ENCODE measurements at places on chromosomes 16 and 17.

- no peak for DNase-seq
Measured at GRCh38 chr16:78034530-78034929, 12.2 kb downstream of the CLEC3A start.

- no peak for DNase-seq
Measured at GRCh38 chr17:33164169-33164881, 128.8 kb downstream of the ASIC2 start.

DNA sequence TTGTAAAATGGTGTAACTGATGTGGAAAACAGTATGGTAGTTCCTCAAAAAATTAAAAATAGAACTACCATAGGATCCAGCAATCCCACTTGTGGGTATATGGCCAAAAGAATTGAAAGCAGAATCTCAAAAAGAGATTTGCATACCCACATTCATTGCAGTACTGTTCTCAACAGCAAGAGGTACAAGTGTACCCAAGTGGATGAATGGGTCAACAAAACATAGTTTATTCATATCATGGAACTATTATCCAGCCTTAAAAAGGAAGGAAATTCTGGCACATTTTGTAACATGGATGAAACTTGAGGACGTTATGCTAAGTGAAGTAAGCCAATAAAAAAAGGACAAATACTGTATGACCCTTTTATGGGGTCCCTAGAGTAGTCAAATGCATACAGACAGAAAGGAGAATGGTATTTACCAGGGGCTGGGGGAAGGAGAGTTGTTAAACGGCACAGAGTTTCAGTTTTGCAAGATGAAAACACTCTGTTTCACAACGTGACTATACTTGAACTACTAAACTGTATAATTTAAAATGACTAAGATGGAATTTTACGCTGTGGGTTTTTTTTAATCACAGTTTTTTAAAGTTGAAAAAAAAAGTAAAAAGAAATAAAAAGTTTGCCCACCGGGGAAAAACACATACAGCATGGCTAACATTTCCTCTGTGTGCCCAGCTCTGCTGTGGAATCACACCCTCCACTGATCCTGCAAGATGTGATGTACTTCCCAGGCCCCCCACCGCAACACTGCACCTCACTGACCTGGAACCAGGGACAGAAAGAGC is 6.1 kb downstream of the TVP23A start:
- no peak for DNase-seq

- DNase-seq = no peak
Measured at GRCh38 chr17:57032343-57032742, 52.7 kb upstream of the AKAP1 start.

DNA sequence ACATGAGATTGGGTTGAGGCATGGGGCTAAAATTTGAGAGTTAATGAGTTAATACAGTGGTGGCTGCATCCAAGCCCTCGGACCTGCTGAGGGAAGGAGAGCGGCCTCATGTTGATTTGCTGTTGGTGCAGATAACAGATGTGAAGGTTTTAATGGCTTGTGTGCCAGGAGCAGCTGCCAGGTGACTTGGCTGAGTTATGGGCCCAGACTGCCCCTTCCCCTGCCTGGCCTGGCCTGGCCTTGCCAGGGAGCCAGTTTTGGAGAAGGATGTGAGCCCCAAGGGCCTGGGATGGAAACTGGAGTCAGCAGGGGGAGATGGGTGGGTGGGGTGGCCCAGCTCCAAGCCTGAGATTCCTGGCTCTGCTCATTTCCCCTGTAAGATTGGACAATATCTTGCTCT is 230.1 kb downstream of the CBLN1 start:
- no peak for DNase-seq

DNA sequence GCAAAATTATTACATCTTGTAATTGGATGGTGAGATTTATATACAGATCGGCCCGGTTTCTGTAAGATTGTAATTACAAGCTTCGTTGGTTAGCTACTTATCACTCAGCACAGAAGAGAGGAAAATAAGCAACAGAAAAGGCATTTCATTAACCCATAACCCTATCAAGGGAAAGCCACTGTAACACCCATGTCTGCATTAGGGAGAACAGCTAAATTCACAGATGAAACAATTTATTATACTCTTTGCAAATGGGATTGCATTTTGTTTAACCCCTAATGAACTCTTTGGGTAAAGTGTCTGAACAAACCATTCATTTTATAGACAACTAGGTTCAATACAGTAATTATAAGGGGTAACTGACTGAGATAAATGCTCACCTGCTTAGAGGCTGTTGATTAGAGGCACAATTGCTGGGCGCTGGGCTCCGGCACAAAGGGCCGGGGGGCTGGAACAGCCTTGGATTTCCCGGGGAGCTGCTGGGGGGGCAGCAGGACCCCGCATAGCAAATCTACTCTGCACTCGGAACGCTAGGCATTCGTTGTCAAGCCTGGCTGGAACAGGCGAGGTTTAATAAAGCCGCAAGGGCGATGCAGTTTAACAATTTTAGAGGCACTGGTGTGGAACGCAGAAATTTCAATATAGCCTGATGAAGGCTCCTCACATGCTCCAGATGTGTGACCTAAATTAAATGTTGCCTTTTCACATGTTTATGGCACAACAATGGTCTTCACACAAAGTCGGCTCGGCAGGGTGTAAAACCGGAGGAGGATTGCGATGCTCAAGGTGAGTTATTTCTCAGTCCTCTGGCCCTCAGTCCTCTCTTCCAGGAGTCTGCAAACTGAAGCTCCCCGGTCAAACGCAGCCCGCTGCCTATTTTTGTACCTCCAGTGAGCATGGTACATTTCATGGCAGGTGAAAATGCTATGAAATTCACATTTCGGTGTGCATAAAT is 134.0 kb upstream of the IRX6 start:
- no peak for DNase-seq

DNA sequence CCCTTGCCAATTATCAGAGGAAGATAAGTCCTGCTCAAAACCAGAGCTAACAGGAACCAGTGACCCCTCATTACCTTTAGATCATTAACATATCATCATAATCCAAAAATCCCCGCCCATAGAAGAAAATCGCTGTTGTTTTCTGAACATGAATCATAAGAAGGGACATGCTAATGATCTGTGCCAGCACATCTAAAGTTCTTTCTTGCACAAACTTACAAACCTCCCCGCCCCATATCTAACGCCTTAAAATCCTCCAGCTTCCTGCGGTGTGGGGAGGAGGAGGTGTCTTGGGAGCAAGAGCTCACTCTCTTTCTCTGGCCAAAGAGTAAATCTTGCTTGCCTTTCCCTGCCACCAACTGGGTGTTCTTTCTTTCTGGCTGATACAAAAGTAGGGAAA is 78.3 kb downstream of the IRX3 start:
- no peak for DNase-seq

DNA sequence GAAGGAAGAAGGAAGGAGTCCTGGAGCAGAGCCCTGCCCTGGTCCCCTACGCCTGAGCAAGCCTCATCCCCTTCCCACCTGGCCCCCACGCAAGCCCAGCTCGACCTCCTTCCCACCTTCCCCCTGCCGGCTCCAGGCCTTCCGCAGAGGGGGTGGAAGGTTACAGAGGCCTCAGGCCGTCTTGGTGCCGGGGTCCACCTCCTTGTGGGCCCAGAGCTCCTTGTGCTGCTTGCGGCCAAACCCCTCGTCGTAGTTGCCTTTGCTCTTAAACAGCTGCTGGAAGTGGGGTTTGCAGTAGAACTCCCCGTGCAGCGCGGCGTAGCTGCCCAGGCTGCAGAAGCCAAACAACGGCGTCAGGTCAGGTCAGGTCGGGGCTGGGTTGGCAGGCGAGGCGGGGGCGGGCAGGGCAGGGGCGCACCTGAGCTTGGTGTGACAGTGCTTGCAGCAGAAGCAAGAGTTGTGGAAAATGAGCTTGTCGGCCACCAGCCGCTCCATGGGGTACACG is 1.5 kb downstream of the LIMD2 start:
- no peak for DNase-seq

- DNase-seq = no peak
Measured at GRCh38 chr17:73650140-73650539, 5.9 kb upstream of the SDK2 start.

DNA sequence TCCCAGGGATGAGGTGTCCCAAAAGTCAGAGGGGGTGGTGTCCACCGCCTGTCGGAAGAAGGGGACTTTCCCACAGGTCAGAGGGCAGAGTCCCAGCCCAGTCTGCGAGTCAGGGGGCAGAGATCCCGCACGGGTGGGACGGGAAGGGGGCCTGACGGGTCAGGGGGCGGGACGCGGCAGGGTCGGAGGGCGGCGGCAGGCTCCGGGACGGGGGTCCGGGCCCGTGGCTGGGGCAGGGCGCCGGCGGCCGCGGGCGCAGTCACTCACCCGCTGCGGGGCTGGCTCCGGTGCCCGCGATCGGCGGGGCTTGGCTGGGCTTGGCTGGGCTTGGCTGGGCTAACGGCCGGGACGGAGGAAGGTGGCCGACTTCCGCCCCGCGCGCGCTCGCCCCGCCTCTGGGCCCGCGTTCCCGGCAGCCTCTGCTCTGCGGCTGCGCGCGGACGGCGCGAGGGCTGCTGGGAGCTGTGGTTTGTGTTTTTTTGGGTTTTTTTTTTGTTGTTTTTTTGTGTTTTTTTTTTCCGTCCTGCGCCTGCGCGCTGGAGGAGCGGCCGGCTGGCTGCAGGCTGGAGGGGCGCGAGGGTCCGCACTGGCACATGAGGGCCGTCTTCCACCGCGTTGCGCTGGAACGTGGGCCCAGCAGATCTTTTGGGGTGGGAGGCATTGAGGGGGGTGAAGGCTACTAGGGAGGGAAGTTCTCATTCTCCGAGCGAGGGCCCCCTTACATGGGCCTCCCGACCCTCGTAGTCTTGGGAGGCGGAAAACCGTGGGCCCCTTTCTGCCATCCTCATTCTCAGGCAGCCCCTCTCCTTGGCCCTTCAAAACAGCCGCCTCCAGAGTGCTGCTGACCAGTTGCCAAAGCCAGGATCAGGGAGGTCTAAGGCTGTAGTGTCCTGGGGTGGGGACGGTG is at the start of gene CANT1:
Gene CANT1, minus strand, starts transcription at position 368 of the 907 bp plus-strand sequence. CDS start 12,142 bp downstream, outside the sequence.
- peak; percentile 86 for DNase-seq

DNA sequence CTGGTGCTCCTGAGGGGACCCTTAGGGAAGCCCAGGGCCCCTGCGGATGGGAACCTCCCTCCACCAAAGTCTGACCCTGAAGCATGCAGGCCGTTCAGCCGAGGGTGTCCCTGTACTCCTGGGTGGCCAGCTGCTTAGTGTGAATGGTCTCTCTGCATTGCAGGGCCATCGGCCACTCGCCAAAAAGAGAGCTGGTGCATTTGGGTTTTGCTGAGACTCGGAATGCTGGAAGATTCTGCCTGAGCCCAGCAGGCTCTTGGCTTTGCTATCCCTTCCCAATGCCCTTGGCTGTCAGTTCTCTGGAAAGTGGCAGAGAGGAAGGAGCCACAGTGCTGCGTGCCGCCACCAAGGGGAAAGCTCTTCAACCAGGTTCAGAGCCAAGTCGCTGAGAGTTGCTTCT is 2.8 kb downstream of the MEOX1 start:
- DNase-seq = no peak

- DNase-seq = no peak
Measured at GRCh38 chr17:77735566-77736198, 222.8 kb upstream of the TNRC6C start.

DNA sequence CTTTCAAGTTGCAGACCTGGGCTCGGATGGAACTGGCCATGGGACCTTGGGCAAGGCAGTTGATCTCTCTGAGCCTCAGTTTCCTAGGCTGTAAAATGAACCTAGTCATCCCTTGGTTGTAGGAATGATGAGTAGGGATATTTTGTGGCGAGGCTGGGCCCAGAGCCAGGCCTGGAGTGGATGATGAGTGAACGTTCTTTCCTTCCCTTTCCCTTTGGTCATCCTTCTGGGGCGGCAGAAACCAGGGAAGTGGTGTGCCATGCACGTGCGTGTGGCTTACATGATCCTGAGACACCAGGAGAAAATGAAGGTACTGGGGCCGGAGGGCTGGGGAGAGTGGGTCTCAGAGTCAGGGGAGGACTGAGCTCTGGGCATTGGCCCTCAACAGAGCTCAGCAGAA is 8.4 kb downstream of the FBRS start:
- no peak for DNase-seq

DNA sequence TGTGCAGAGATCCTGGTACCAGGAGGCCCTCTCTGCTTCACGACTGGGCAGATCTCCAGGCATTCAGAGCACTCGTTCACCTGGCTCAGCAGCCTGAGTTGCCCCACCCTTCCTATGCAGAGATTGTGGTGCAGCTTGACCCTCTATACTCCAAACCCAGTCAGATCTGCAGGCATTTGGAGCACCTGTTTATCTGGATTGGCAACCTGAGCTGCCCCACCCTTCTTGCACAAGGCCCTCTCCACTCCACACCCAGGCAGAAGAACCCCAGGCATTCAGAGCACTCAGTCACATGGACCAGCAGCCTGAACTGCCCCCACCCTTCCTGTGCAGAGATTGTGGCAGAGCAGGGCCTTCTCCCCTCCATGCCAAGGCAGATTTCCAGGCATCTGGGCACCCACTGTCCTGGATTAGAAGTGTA is 88.4 kb upstream of the CDH5 start:
- no peak for DNase-seq

DNA sequence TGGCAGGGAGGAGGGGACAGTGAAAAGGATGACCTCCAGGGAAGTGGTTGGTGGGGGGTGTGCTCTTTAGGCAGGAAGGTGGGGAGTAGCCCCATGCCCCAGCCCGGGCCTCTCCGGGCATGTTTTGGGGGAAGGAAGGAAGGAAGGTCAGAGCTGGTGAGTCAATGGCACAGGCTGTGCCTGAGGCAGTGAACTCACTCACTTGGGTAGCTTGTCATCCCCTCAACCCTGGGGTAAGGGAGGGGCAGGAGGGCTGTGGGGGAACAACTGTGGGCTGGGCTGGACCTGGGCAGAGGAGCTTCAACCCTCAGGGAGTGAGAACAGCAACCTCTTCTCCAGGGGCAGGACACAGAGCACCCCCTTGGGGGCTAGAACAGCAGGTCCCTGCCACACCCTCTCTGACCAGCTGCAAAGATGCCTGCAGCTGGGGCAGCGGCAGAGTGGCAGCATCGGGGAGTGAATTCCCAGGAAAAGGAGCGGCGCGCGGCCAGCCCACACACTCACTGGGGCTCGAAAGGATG is 6.3 kb downstream of the CSF3 start:
- no peak for DNase-seq

- DNase-seq = no peak
Measured at GRCh38 chr17:75635610-75636202, 2.5 kb downstream of the SMIM5 start.

GRCh38 chr17:72640415-72641165 is 451.9 kb downstream of the SLC39A11 start:
- DNase-seq = no peak

DNA sequence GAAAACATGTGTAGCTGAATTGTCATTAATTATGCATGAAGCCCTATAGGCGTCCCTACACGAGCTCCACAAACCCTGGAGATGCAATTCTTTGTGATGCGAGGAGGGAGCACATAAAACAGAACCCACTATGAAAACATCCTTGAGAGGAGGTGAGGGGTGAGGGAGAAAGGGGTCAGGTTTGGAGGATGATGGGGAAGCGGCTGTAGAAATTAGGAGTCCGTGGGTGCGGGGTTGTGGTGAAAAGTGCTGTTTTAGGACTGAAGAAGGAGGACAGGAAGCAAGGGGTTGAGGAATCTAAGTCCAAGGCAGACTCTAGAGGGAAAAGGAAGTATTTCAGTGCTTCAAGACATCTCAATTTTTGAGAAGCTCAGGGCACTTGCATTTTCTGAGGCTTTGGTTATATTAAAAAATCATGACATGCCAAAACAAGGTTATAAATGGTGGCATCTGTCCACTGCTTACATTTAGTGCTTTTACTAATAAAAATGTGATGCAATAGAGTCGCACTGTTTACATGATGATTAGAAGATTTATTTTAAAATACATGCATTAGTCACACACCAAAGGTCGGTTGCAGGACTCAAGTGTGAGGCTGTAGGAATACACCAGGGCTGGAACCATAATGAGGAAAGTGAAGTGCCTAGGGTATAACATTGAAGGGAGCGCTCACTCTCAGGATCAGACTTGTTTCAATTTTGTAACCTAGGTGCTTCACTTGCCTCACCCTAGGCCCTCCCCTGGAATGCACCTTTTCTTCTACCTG is 379.5 kb downstream of the HS3ST4 start:
- DNase-seq = no peak

Measured in activated naive CD4-positive, alpha-beta T cell treated with anti-CD3 and anti-CD28 coated beads, Interleukin-2, amount 50 U/mL, for 16 hours (primary cell).